ENCODE measurements at places on chromosomes 1 and 21.

DNA sequence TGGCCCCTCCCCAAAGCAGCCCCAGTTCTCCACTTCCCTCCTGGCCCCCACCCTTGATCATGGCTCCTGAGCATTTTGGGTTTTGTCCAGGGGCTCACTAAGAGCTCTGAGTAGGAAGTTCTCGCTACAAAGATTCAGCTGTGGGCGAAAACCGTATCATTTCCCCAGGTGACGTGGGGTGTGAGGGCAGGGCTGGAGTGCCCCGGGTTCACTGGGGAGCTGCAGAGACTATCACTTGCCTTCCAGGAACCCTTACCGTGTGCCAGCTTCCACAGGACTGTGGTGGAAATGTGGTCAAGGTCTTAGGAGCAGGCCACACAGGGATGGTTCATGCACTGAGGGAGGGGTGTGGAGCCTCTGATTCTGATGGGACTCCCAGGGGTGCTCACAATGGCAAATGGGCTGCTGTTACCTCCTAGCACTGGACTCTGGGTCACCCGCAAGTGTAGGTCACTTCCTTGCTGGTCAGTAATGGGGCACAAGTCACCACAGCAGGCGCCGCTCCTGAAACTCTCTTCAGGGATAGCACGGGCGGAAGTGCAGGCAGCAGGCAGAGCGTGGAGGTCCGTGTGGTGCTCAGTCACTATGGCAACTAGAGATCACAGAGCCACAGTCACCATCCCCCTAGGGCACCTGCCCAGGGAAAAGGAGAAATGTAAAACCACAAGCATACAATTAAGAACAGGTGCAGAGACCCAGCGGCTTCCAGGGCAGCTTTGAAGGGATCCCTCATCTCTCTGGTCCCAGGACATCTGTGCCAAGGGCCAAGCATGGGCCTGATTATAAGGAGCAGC lies 35.4 kb downstream of the RSPH1 start:
- peak; percentile 96 for DNase-seq

GRCh38 chr21:34517491-34518245 lies 5.7 kb upstream of the KCNE1 start:
- DNase-seq, result no peak

- DNase-seq, result no peak
Measured at GRCh38 chr1:18072066-18072465, 35.5 kb upstream of the IGSF21 start.

DNA sequence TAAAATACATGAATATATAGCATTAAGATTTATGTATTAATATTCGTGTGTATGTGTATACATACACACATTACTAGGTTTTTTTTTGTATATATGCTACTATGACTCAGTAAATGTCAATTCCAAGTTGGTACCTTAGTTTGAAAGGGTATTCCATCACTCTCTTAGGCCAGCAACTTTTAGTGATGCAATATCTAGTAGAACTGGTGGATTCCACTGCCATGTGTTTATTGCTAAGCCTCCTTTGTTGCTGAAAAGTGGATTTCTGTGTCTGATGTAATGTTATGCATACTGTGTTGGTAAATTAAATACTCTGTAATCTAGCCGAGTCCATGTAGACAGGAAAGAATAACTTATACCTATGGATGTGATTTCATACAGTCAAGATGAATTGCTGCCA lies 16.9 kb upstream of the COL11A1 start:
- DNase-seq, result no peak

GRCh38 chr1:101920577-101920976 lies 76.1 kb downstream of the OLFM3 start:
- DNase-seq, result no peak

- no peak for DNase-seq
Measured at GRCh38 chr1:154536570-154536969, 21.9 kb downstream of the UBE2Q1 start.

DNA sequence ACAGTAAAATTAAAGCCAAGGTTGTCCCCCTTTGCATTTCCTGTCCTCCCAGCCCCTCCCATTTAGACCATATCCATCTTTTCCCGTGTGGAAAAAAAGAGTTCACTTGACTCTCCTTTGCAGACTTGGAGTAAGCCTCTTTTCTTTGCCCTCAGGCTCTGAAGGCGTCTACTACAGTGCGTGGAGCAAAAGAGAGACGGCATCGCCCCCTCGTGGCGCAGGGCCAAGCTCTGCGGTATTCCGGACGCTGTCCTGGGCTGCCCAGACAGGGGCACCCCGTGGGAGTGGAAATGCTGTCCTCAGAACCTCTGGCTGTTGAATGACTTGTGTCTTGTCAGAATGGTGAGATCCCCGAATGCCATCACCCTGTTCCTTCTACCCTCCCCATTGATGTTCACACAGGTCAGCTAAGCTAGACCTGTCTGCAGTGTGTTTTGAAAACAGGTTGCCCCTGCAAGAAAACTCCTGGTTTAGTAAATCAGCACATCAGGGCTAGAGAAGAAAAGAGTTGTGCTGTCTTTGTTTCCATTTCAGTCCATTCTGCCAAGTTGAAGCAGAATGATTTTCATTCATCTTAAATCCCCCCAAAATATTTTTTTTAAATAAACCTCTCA lies 12.3 kb upstream of the GJA8 start:
- DNase-seq, result peak; percentile 57

DNA sequence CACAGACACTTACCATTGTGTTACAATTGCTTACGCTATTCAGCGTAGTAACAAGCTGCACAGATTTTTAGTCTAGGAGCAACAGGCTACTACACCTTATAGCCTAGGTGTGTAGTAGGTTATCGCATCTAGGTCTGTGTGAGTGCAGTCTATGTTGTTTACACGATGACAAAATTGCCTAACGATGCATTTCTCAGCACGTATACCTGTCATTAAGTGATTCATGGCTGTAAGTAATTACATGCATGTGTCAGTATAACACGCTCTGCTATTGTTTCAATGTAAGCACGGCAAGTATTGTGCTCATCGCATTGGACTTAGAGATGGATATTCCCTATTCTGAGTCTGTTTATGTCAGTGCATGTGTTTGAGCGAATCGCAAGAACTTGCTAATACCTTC lies 15.7 kb upstream of the ZBTB18 start:
- DNase-seq, result no peak

GRCh38 chr1:208604295-208604694 lies 360.1 kb upstream of the PLXNA2 start:
- DNase-seq, result no peak

DNA sequence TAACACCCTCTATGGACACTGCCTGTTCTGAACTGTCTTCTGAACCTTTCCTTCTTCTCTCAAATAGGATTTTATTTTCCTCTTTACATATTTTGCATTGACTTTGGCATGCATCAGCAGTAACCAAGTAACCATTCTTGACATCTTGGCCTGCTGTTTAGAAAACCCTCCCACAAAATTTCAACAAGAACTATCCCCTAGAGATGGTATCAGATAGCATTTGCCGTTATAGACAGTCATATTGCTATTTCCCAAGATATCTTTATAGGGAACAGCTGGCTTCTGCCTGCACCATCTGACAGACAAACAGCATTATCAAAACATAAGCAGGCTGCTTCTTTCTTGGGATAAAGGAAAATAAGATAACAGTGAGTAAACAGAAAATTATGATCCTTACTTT lies 54.7 kb downstream of the LHX8 start:
- no peak for DNase-seq

DNA sequence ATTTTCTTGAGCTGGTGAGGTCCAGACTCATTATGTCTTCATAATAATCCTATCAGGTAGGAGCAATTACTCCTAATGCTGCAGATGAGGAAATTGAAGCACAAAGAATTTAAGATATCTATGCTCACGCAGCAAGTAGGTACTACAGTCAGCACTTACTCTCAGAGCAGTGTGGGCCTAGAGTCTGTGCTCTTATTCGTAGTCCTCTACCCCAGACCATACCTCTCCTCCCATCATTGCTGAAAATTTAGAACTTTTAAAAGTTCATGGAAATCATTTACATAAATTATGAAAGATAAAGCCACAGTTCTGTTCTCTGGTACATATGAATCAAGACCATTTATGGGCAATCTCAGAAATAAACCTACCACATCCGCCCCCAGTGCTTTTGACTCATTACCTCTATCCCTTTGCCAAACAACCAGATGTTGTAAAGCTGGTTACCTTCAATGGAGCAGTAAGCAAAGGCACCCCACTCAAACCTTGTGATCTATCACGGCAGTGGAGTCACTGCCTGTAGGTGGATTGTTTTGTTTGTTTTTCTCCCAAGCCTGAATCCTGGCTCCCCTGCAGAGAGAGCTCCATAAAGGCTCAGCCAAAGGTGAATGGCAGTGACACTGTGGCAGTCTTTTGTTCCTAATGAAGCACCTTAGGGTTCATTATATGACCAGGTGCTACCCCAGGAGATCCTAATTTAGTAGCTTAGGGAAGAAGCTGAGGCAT lies 20.9 kb upstream of the MAN1A2 start:
- no peak for DNase-seq

GRCh38 chr1:85611856-85612255 lies 31.3 kb downstream of the CCN1 start:
- DNase-seq, result peak; percentile 83

- DNase-seq, result no peak
Measured at GRCh38 chr1:223827193-223827663, 18.5 kb downstream of the TP53BP2 start.

GRCh38 chr1:21067551-21068227 lies 109.0 kb downstream of the EIF4G3 start:
- no peak for DNase-seq

- DNase-seq, result no peak
Measured at GRCh38 chr1:65429078-65429477, 8.6 kb downstream of the LEPR start.

DNA sequence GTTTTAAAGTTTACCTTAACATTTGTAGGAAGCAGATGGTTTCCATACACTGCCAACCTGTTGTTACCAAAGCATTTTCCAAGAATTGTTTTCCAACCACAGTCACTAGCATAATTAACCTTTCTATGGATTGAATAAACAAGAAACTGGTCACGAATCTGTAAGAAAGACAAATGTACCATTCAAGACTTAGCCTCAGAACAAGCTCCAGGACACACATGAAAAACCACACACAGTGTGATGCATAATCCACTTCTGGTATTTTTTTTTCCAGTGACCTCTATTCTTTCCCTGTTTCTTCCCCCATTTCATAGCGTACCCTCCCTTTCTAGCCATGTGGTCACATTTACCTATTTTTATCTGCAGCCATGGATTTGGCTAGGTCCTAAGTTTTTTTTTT lies 29.6 kb upstream of the C1orf87 start:
- DNase-seq, result no peak

DNA sequence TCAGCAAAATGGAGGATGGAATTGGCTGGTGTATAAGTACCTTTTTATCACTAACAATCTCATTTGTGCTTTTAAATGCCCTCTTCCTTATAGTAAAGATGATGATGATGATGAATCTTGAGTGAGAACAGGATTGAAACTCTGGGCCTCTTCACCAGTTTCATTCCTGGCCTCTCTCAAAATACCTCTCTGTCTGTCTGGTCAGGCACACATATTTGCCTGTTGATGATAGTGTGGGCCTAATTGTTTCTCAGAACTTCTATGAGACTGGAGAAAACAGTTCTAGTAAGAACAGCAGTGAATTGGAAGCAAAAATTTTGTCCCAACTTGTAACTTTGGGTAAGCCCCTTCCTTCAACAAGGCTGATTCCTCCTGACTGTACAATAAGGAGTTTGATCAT lies 94.4 kb upstream of the RGS4 start:
- DNase-seq, result no peak

GRCh38 chr1:203675596-203676347 lies 49.1 kb downstream of the ATP2B4 start:
- DNase-seq, result peak; percentile 66

DNA sequence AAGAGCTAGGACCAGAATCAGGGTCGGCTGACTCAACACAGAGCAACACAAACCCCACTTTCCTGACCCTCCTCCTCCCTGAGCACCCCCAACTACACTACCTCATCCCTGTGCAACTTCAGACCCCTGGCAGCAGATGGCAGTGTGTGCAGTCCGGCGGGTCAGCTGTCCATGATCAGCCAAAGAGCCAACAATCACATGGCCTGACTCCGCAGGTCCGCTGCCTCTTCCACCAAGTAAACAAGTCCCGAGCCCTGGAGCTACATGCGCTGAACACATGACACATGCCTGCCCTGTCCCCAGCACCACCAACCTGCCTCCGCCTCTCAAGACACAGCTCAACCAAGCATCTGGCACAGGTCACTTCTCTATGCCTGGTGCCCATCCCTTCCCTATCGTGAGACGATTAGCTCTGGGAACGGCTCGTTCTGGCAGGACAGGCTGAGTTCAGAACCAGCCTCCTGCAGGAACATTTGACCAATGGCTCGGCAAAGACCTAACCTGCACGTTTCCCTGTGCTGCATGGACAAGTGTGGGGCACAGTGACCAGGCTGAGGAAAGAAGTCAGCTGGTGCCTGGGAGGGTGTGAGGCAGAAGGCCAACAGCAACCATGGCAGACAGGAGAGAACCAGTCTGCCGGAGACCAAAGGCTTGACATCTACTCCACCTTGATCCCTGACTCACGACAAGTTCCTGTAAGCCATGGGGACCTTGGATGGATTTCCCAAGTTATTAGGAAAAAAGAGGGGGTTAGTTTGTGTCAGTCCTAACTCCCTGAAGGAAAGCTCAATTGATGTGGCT lies 60.3 kb downstream of the CD46 start:
- peak; percentile 28 for DNase-seq

- no peak for DNase-seq
Measured at GRCh38 chr1:115413208-115413607, 75.2 kb upstream of the NGF start.

DNA sequence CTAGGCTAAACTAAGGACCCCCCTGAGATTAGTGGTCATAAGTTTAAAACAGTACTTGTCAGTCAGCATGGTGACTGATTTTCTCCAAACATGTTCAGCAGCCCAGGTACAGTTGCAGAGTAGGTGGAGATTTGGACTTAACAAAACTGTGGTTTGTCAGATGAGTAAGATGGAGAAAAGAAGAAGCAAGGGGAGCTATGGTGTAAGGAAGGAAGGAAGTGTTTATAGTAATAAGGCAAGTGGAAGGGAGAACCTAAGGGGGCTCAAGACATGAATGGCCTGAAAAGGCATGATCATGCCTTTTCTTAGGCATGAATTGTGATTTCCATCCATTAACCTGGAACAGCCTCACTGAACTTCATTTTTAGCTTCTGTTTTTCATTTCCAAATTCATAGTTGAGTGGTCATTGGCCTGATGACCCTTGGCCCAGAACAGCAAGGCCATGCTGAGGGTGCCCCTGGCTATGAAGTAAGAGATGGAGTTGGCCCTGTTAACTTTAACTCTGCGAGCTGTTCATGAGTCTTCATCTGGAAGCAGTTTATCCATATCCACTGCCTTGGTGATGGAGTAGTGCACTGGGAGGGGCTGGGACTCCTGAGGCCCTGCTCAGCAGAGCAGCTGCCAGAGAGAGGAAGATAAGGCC lies 60.7 kb downstream of the LRRC8D start:
- DNase-seq, result no peak

DNA sequence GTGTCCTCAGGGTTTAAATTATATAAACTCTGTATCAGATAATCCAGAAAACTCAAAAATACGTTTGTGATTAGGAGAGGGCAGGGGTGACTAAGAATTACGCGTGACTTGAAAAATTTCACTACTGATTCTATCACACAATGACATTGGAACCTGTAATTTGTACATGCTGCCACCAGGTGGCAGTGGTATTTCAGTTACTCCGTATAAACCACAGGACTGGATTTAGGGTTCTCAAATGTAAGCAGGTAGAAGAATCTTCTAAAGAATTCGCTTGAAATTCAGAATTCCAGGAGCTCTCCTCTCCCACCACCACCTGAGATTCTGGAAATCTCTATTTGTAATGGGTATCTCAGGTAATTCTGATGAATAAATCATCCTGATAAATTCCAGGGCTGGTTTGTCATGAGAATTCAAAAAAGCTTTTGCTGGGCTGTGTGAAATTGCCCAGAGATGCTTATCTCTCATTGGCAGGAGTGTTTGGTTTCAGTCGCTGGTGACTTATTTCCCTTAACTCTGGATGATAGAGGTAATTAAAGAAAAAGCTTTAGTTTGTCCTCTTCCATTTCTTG lies 1.7 kb upstream of the KRTAP7-1 start:
- DNase-seq, result peak; percentile 26

Measured in SW480 (cell line).